WERI-Rb-1 (cell line): ENCODE measurements at places on chromosomes 16 and 17.

- no peak for DNase-seq
Measured at GRCh38 chr16:79069633-79070032, 530.9 kb downstream of the MAF start.

- DNase-seq: no peak
Measured at GRCh38 chr17:76531486-76532038, 5.9 kb downstream of the CYGB start.

DNA sequence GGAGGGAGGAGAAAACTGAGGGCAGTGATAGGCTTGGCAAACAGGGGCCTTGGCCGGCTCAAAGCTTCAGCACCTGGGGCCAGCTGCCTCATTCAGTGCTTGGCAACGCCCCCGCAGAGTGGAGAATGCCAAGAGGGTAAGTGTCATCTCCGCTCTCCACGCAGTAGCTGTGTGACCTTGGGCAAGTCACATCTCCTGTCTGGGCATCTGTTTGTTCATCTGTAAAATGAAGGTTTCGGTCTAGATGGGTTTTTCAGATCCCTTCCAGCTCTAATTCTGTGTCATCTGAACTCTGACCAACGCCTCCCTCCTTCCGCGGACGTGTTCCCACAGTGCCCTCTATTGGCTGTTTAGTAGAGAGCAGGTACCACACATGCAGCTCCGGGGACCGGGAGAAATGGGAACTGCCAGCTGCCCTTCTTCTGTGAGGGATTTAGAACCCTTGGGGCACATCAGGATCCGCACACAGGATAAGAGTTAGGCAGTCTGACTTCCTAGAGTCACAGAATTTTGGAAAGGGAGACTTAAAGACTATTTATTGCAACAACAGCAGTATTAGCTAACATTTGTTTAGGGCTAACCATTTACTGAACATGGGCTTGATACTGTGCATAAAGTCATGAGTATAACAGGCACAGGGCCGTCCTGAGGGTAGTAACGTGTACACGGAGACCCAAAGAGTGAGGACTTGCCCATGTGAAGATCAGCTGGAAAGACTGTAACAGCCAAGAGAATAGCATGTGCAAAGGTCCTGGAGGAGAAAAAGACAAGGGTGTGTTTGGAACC, 26.8 kb downstream of the GP2 start:
- DNase-seq: peak; percentile 44

- no peak for DNase-seq
Measured at GRCh38 chr17:17752089-17752820, 71.0 kb downstream of the RAI1 start.

DNA sequence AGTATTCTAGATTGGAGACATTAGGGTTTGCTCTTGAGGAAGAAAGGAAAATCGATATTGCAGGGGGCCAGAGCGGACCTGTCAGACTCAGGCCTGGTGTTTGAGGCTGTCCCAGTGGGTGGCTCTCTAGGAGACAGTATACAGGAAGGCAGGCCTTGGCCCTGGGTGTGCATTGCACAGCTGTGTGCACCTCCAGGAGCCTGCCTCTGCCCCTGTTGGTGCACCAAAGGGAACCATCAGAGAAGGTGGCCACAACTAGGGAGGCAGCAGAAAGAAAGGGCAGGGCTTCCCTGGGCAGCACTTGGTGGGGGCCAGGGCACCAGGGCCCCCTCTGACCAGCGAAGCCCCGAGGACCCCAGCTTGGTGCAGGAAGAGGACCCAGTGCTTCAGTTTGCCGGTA, 188.0 kb downstream of the NTN1 start:
- DNase-seq: no peak

- no peak for DNase-seq
Measured at GRCh38 chr17:79075446-79075750, 774 bp downstream of the ENGASE start.

GRCh38 chr17:42774066-42774745, 957 bp downstream of the VPS25 start:
- DNase-seq: no peak

- no peak for DNase-seq
Measured at GRCh38 chr17:48177816-48178215, 70.2 kb downstream of the SNX11 start.

DNA sequence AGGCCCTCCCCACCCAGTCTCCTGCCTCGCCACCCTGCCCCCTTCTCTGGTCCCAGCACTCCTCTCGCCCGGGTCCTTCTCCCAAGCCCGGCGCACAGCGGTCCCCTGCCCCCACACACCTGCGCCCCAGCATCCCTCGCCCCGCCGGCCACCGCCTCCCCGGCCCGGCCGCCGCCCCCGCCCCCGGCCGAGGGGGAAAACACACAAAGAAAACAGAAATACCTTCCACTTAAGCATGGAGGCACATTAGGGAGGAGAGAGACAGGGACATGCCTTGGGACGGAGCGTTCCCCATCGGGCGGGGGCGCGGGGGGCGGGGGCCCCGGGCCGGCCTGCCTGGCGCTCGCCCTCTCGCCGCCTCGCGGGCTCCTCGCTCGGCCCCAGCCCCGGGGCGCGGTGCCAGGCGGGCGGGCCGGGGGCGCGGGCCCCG, 326 bp downstream of the SRCIN1 start:
- no peak for DNase-seq

- no peak for DNase-seq
Measured at GRCh38 chr17:1946021-1946932, 78.9 kb downstream of the RTN4RL1 start.

- no peak for DNase-seq
Measured at GRCh38 chr17:27848931-27849330, 44.2 kb downstream of the LYRM9 start.

DNA sequence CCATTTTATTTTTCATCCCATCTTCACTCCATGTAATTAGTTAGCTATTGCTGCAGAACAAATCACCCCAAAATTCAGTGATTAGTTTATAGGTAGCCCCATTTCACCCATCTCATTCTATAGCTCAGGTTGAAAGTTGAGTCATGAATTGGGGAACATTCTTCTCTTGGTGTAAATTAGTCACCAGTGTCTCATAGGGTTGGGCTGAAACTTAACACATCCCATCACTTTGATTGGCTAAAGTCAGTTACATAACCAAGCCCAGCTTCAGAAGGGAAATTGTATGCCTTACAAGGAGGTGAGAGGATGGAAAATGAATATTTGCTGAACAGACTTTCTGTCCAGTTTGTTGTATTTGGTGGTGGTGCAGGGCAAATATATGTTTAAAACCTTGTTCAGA, 477.5 kb downstream of the WWOX start:
- DNase-seq: no peak

DNA sequence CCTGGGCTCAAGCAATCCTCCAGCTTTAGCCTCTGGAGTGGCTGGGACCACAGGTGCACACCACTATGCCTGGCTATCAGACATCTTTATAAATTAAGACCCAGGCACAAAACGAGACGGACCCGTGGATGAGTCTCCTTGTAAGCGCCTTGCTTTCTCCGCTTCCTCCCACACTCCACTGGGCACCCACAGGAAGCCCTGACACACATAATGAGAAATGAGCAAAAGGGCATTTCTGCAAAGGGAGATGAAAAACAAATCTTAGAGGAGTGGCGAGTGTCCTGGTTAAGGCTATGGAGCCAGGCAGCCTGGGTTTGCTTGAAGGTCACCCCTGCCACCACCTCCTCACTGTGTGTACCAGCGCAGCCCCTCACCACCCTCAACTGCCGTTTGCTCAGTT, 56.3 kb downstream of the XYLT1 start:
- DNase-seq: no peak

DNA sequence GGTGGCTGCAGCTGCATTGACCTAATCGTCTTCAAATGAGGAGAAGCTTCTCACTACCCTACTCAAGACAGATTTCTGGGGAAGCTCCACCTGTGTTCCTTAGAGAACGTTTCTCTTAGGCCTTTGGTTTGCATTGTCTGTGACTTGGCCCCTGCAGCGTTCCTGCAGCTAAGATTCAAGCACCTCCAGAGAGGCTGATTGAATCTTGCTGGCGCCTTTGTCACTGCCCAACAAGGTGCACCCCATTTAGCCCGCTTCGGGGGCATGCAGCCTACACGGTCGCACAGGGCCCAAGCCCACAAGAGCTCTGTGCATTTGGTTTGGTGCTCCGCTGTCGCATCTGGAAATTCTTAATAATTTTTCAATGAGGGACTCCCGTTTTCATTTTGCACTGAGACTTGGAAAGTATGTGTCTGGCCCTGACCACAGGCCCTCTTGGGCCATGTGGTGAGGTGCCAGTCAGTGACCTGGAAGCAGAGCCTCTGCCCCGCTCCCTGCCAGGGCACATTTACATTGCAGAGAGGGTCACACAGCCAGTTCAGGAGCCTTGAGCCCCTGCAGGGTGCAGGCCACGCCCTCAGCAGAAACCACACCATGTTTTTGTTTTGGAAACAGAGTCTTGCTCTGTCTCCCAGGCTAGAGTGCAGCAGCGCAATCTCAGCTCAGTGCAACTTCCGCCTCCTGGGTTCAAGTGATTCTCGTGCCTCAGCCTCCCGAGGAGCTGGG, 51.1 kb upstream of the CACNG5 start:
- DNase-seq: no peak

- DNase-seq: no peak
Measured at GRCh38 chr16:68478526-68479250, 30.4 kb upstream of the SMPD3 start.

DNA sequence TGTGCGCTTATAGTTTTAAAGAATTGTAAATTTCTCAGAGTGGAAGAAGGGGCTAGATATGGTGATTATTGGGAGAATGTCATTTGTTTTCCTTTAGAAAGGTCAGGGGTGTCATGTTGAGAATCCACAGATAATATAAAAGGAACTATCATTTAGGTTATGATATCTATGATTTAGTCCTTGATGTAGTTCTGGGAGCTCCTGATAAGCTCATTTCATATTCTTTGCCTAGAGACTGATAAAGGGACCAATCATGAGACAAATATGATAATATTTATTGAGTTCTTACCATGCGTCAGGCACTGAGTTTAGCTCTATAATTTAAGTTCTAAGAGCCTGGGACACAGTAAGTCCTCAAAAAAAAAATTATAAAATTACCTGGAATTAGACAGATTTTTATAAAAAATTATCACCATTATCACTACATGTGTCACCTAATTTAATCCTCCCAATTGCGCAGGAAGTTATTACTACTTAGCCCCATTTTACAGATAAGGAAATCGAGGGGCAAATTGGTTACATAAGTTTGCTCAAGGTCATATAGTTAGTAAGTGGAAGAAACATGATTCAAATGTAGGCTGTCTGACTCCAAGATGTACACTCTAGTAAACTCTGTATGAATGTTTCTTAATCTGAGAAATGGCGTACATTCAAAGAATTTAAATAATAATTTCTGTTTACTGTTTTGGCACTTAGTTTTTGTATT, 2.5 kb downstream of the AATF start:
- no peak for DNase-seq

DNA sequence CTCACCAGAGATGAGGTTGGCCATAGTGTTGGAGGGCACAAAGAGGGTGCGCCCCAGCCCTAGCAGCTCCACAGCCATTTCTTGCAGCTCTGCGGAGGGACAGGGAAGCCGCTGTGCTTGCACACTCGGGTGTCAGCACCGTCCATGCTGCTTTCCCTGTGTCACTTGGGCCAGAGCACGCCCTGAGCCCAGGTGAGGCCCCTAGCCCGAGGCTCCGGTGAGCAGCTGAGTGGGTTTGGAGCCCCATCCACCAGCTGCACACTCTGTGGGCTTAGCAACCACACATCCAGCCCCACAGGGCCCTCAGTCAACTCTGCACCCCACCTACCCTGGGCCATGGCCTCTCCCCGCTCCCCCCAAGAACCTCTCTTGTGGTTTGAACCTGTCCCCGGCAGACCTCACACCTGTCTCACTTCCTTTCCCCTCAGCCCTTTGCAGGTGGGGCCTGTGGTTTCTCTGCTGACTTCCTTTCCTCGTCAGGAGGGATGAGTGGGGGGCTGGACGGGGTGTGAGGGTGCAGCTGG, 20.7 kb downstream of the TMEM235 start:
- DNase-seq: peak; percentile 13

- no peak for DNase-seq
Measured at GRCh38 chr16:23931199-23931598, 95.4 kb downstream of the PRKCB start.

DNA sequence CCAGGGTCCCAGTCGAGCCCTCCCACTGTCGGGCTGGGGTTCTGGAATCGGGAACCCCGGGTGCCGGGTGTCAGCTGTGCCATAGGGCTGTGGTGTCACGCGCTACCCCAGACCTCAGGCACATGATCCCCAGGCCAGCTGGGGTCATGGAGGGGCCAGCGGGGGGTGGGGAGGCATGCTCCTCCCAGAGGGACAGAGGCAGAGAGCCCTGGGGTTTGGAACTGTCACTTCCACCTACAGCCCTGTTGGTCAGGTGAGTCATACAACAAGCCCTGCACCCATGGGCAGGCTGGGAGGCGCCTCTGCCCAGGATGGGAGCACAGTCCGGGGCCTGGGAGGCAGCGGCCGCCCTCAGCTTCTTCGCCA, 63.0 kb downstream of the BAIAP2 start:
- DNase-seq: no peak

DNA sequence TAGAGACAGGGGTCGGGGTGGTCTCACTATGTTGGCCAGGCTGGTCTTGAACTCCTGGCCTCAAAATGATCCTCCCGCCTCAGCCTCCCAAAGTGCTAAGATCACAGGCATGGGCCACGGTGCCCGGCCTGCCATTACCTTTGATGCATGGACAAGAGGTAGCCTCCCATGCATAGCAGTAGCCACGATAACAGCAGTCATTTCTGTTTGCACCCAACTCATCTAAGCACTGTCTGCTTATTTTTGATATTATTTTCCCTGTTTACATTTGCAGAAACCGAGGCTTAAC, 37.5 kb upstream of the SNN start:
- no peak for DNase-seq

GRCh38 chr16:78900966-78901365, 699.6 kb downstream of the MAF start:
- no peak for DNase-seq

DNA sequence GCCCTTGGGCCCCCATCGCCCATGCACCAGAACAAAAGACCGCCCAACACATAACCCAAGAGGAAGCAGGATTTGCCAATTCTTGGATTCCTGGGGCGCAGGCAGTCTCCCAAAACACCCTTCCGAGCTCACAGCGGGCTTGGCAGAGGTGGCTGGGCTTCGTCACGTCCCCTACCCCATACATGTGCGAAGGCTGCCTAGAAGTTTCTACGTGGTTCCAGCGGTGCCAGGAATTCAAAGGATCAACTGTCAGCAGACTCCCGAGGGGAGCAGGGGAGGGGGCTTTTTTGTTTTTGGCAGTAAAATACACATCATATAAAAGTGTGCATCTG, 80.8 kb upstream of the PLCG2 start:
- no peak for DNase-seq

GRCh38 chr16:71676236-71676635, 48.3 kb downstream of the PHLPP2 start:
- DNase-seq: no peak

- DNase-seq: peak; percentile 76
Measured at GRCh38 chr16:89922477-89922883, 662 bp upstream of the TUBB3 start.

- no peak for DNase-seq
Measured at GRCh38 chr16:74451951-74452758, 30.9 kb upstream of the CLEC18B start.

GRCh38 chr17:76834870-76835269, 33.3 kb upstream of the MGAT5B start:
- DNase-seq: no peak

- DNase-seq: no peak
Measured at GRCh38 chr16:85820604-85821372, 21.3 kb downstream of the COX4I1 start.
